ENCODE measurements at places on chromosomes 2 and 18. TPM values are rescaled to one million over a fixed set of nuclear protein-coding genes. Genes with fewer than 3 reads are reported as not detected.

- no peak for DNase-seq
Measured at GRCh38 chr2:68849579-68850030, 21.6 kb downstream of the BMP10 start.

GRCh38 chr18:5543036-5543680 lies 639 bp downstream of the EPB41L3 start:
- DNase-seq, result no peak

DNA sequence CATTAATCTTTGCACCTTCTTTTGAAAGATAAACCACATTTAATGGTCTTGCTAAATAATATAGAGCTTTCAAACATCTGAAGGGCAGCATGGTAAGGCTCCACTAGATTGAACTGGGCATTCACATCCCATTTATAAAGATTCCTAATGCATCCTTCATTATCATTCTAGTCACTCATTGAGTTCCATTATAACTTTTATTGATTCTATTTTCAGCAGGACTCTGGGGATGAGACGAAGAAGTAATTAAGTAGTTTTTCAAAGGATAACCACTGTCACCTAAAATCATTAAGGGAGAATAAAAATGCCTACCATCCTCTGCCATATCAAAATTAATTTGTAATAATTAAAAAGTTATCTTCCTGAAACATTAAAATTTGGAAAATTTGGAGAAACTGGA lies 60.2 kb upstream of the CTNNA2 start:
- no peak for DNase-seq

- peak; percentile 51 for DNase-seq
Measured at GRCh38 chr18:58493516-58494253, 135.2 kb downstream of the ALPK2 start.

GRCh38 chr2:100800915-100801314 lies 19.0 kb upstream of the NPAS2 start:
- DNase-seq, result no peak

- no peak for DNase-seq
Measured at GRCh38 chr2:26080356-26080755, 46.5 kb downstream of the RAB10 start.

DNA sequence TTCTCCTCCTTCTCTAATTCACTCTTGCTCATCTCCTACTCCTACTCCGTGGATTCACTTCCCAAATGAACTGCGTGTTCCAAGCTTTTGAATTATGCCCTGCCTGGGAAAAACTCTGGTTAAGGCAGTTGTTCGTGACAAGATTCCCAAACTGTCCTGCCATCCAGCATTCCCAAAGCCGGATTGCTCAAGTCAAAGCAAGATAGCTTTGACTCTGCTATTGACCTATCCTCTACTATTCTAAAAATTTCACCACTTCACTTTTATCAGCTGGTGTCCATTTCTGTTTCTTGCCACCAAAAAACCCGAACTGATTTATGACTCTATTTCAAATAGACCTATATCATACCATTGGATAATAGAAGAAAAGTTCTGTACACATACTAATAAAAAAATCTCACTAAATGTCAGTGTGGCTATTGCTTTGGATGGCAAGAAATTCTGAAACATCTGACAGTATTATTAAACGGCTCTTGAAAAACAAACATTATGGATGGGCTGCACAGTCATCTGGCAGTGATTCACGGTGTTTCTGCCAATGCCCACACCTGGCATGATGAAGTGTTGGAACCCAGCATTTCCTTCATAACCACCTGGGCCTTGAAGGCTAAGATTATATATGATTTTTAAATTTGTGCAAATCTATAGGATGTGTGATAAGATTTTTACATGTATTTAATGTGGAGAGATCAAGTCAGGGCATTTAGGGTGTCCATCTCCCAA lies 87.4 kb downstream of the NCKAP5 start:
- DNase-seq, result no peak

DNA sequence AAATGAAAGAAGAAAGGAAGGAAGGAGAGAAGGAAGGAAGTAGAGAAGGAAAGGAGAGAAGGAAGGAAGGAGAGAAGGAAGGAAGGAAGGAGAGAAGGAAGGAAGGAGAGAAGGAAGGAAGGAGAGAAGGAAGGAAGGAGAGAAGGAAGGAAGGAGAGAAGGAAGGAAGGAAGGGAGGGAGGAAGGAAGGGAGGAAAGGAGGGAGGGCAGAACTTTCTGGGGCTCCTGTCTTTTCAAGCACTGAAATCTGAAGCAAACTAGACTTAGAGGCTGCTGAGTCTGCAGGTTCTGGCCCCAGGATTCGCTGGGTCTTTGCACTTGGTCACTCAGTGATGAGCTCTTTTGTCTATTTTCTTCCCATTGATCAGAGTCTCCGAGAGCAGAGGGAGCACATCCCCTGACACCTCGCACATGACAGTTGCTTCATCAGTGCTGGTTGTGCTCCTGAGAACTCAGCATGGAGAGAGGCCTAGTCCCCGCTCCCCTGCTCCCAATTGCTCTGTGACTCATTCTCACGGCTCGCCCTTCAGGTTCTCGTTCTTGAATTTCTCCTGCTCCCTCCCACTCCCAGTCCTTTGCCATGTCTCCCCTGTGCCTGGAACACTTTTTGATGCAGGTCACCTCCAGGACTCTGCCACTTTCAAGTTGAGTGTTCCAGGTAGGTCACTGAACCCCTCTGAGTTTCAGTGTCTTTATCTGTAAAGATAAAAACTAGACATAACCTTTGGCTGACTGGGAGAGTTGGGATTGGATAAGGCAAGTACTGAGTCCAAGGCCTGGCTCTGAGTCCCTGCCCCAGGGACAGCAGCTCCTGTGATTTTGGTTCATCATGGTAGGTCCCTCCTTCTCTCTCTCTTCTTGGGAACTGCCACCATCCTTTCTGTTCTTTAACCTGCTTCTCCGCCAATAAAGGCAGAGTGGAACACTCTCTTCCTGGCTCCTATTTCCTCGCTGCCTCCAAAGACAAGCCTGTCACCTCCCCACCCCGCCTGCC lies 55.2 kb downstream of the TNP1 start:
- DNase-seq, result no peak

- DNase-seq, result no peak
Measured at GRCh38 chr2:209823484-209823883, 51.9 kb downstream of the UNC80 start.

GRCh38 chr2:157596992-157597681 lies 31.5 kb downstream of the ACVR1C start:
- no peak for DNase-seq

DNA sequence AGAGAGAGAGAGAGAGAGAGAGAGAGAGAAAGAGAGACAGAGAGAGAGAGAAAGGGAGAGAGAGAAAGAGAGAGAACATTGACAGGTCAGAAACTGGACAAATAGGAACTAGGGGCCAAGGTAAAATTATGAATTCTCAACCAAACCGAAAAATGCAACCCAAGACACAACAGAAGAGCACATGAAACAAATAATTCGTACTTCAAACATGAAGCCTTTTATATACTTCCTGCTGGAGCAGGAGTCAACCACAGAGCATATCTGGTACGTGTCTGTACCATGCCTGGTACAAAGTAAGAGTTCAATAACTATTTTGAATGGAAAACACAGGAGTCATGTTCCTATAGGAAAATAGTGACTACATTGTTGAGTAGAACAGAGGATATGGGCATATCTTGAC lies 6.5 kb upstream of the VPS54 start:
- DNase-seq, result no peak

DNA sequence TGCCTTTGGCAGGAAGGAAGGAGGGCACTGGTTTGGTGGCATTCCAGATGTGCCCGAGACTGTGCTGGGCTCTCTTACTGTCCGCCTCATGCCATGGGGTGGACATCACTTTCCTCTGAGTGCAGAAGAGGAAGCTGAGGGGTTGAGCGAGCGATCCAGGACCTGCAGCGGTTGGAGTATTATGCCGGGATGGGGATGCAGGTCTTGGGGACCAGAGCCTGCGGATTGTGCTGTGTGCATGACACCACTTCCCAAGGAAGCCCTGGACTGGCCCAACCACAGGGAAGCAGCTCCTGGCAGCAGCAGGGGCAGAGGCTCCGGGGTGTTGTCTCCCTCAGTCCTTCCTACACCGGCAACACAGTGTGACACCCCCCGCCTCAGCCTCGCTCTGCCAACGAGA lies 44.5 kb downstream of the ATP6V1C2 start:
- DNase-seq, result no peak

- DNase-seq, result no peak
Measured at GRCh38 chr2:69047625-69048145, 34.7 kb downstream of the ANTXR1 start.

- peak; percentile 89 for DNase-seq
Measured at GRCh38 chr2:191013932-191014652, at the start of gene STAT1. Gene STAT1 (minus strand): TSS chr2:191014171. CDS start chr2:191010003, 4,168 bp downstream.

- DNase-seq, result peak; percentile 50
Measured at GRCh38 chr2:202109737-202110184, 36.7 kb downstream of the KIAA2012 start.

DNA sequence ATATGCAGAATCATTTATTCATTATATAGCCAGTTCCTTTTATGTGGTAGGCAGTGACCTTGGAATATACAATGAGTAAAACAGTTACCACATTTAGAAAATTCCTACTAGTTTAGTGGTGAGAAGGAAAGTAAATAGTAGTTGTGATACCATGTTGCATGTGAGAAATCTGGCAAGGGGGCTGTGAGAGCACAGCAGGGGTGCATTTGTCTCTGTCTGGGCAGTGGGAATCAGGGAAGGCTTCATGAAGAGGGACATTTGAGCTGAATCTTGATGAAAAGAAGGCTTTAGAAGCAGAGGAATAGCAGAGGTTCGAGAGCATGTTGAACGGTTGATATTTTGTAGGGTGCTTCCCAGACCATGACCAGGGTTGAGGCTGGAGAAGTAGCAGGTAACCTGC lies 78.7 kb downstream of the RAB3GAP1 start:
- no peak for DNase-seq

DNA sequence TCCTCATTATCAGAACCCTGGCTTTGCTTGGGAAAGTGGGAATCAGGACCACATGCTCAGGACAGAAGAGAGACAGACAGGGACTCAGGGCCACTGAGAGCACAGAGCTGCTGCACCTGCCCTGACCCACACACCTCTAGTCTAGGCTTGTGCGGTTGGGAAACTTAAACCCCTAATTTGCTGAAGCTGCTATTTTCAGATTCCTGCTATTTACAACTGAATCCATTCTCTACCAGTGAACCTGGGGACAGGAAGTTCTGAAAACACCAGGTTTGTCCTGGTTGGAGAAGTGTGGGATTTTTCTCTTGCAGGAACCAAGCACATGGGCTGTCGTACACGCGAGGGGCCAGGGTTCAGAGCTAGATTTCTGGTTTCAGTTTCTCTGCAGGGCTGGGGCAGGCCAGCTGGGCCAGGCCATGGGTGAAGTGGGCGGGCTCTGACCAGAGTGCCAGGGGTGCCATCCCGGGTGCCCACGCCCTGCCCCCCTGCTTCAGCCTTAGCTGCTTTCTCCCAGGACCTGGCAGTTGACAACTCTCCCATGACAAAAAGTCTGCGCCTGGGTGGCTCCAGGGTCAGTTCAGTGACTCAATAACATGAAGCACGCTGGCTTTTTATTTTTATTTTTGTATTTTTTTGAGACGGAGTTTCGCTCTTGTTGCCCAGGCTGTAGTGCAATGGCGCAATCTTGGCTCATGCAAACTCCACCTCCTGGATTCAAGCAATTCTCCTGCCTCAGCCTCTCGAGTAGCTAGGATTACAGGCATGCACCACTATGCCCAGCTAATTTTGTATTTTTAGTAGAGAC lies 51.3 kb upstream of the SLC1A4 start:
- DNase-seq, result no peak

- no peak for DNase-seq
Measured at GRCh38 chr2:147232225-147232669, 612.6 kb upstream of the ACVR2A start.

GRCh38 chr18:31275722-31276463 lies 42.1 kb upstream of the DSG1 start:
- no peak for DNase-seq

DNA sequence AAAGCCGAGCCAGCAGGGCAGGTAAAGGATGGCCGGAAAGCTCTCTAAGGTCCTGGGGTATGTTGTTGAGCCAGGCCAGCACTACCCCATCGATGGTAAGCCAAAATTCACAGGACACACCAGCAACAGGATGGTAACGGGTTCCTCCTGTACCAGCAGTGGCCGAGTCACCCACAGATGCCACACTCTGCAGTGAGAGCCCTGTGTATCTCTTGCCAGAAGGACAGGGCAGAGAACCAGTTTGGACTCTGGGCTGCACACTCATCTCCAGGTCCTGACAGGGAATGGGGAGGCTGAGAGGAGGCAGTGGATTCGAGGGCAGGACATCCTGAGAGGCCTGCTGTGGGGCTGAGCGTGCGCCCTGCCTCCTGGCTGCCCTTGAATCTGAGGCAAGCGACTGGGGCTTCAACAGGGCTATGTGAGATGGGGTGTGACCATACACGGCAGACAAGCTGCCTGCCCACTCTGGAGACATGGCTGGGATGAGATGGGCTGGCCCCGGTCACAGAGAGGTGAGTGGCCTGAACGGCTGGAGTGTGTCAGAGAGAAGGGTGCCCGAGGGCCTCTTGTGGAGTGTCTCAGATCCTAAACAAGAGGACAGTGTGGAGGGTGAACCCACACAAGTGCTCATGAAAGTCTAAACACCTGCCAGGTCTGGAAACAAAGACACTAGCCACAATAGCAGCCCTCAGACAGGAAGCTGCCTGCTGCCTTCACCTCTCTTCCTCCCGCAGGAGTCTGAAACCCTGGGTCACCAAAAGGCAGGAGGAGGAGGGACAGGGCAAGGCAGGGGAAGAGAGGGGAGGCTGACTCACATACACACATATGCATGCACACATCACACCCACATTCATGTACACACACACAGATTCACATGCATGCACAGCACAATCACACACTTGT lies 182.3 kb downstream of the LOXHD1 start:
- DNase-seq, result no peak

DNA sequence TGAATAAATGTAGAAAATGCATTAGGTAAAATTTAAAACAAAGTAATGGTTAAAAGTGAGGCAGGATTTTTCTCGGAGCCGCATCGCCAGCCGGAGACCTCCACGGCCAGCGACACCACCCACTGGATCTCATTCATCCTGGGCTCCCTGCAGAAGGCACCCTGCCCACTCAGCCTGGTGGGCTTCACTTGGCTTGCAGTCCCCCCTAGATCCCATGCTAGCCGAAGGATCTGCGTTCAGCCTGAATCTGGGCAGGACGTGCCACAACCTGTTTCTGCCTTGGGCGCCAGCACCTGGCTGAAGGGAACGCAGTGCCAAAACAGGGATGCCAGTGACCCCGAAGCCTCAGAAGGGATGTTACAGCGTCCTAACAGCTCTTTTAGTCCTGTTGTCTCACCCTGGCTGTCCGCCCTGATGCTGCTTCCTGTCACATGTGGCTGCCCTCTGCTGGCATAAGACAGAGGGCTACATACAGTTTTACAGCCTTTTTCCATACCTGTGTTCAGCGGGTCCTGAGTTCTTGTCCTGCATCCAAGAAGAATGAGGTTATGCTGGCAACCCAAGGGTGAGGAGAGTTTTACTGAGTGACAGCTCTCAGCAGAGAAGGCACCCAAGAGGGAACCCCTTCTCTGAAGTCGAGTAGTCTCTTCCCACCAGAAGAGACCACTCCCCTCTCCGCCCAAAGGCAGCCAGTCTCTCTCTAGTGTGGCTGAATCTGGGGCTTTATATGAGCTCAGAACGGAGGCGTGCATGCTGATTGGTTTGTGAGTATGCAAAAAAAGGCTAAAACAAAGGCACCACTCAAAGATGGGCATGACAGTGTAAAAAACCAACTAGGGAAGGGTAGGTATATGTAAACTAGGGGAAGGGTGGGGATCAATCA lies 173.1 kb upstream of the GYPC start:
- no peak for DNase-seq

GRCh38 chr2:11539317-11540147 lies 5.7 kb downstream of the GREB1 start:
- no peak for DNase-seq

Gene CACNB4
- total RNA-seq, result 0.04 TPM

Gene RAB3GAP1
- 52.6 TPM for total RNA-seq

Gene APLF
- total RNA-seq, result 1.3 TPM

Gene SLC9A2
- total RNA-seq, result not detected

Gene REG3G
- not detected for total RNA-seq

Gene SPDYA
- 0.47 TPM for total RNA-seq

Gene THADA
- 19.0 TPM for total RNA-seq

Gene PSMA8
- total RNA-seq, result not detected

Data from HFFc6 (cell line).